ENCODE measurements at places on chromosomes 12 and 14.

DNA sequence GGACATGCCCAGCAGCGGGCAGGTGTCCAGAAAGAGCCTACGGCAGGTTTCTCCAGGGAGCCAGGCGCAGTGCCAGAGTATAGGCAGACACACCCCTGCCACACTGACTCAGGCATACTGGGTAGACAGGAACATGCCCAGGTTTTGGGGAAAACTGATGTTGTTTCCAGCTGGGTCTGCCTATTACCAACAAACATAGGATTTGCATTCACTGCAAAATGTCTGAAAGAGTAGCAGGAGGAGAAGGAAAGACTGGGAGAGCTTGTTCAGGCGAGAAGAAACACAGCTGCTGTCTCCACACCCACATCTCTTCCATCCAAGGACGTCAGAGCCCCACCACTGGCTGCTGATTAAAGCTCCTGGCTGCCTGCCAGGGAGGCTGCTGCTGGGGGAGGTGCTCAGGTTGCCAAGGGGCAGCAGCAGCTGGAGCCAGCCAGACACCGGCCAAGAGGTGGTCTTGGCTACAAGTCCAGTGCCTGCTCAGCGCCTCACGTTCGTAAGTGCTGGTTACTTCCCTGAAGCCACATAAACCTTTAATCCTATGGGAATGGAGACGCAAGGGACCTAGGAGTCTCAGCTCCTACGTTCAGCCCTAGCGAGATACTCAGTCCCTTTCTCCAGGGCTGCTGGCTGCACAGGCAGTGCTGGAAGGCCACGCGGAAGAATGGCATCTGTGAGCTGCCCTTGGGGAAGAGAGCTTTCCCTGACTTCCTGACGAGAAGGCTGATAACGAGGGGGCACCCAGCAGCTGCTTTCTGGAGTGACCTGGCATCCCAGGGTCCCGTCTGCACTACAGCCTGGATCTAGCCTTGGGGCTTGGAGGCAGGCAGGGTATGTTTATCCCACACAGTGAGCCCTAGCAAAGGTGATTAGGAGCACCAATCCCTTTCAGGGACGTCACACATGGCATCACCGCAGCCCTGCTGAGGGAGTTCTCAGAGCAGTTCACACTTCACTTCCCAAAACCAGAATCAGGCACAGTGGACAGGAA lies 58.1 kb downstream of the PLEKHG3 start:
- no peak for DNase-seq

DNA sequence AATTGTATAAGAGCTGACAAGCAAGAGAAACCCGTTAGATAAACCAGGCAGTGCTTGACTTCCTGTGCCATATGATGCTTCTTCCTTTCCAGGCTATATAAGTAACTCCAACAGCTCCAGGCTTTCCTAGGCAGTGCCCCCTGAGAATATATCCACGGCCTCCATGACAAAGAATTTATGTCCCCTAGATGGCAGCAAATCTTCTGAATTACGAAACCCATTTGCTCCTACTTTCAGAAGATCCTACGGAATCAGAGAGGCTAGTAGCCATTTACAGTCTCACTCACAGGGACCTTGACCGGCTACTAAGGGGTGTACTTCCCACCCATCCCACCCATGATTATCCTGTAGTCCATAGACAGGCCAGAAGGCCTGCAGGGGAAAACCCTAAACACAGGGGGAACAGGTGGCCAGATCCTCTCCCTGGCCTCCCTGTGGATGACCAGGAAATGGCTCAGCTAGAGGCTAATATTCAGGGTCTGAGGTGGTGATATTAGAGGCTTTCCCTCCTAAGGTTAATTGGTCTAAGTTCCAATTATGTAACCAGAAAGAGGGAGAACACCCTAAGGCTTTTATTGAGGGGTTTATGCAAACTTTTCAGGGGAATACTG lies 77.2 kb upstream of the DCD start:
- DNase-seq, result no peak

GRCh38 chr12:53059434-53060063 lies 9.7 kb downstream of the TNS2 start:
- DNase-seq, result no peak

- DNase-seq, result no peak
These were observed 32.9 kb downstream of the CALM1 start for GRCh38 chr14:90429754-90430153.

GRCh38 chr14:102736956-102737355 lies 40.3 kb upstream of the TRAF3 start:
- no peak for DNase-seq

GRCh38 chr12:388541-389141 lies 479 bp downstream of the KDM5A start:
- DNase-seq, result peak; percentile 49

DNA sequence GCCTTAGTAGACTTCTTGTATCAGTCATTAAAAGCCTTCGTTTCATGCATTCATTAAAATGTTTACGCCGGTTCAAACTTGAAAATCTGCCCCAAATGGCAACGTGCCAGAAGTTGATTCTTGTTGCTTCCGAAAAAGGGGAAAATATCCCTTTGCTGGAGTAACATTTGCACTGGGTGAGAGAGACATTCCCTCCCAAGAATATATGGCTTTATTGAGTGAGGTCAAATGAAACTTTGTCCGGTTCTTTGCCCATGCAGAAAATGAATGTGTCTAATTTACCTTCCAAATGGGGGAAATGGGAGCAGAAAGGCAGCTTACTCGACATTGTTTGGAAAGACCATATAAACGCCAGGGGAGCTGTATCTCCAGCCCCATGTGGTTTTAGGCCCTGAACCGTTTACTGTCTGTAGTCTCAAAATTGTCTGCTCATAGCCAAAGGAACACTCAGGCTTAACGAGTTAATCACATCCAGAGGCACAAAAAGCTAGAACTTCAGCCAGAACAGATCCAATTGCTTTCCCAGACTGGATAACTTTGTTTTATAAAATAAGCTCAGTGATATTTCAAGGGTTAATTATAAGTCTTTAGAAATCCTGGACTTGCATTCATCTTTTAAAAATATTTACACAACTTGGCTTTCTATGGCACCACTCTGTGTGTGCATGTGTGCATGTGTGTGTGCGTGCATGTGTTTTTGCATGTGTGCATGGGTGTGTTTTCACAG lies 2.9 kb upstream of the EMP1 start:
- DNase-seq, result no peak

- no peak for DNase-seq
These were observed 31.8 kb upstream of the MIS18BP1 start for GRCh38 chr14:45284802-45285201.

DNA sequence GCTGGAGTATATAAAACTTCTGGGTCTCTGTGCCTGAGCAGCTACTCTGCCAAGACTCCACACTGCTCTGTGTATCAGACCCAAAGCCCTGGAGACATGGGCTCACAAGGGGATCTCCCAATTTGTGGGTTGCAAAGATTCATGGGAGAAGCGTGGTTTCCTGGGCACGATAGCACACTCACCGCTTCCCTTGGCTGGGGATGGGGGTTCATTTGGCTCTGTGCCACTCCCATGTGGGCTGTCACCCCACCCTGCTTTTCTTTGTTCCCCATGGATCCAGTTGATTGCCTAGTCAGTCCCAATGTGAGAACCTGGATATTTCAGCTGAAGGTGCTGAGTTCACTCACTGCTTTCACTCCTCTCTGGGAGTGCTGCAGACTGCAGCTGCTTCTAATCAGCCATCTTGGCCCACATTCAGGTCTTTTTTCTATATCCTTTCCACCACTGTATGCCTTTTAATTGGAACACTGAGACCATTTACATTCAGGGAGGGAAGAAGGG lies 40.0 kb upstream of the PCNX4 start:
- no peak for DNase-seq

- DNase-seq, result no peak
These were observed 26.5 kb downstream of the TECPR2 start for GRCh38 chr14:102389246-102389645.

DNA sequence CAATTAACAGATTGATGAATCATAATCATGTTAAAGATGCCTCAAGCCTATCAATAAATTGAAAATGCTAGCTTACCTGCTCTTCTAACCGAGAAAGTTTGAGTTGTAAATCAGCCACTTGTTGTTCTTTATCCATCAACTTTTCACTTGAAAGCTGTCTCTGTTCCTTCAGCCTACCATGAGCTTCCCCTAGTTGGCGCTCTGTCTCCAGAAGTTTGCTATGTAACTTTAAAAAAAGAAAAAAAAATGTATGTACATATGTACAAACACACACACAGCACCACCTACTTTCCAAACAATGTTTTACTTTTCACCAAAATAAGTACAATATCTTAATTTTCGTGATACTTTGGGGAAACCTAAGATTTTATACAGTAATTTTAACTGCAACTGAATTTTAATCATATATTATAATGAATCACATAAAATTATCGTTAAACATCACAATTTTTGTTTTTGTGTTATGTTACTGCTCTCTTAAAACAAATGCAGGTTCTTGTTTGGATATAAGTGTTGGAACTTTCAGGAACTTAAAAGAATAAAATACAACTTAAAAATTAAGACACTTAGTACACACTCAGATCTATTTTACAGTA lies 101.2 kb downstream of the EEA1 start:
- no peak for DNase-seq

DNA sequence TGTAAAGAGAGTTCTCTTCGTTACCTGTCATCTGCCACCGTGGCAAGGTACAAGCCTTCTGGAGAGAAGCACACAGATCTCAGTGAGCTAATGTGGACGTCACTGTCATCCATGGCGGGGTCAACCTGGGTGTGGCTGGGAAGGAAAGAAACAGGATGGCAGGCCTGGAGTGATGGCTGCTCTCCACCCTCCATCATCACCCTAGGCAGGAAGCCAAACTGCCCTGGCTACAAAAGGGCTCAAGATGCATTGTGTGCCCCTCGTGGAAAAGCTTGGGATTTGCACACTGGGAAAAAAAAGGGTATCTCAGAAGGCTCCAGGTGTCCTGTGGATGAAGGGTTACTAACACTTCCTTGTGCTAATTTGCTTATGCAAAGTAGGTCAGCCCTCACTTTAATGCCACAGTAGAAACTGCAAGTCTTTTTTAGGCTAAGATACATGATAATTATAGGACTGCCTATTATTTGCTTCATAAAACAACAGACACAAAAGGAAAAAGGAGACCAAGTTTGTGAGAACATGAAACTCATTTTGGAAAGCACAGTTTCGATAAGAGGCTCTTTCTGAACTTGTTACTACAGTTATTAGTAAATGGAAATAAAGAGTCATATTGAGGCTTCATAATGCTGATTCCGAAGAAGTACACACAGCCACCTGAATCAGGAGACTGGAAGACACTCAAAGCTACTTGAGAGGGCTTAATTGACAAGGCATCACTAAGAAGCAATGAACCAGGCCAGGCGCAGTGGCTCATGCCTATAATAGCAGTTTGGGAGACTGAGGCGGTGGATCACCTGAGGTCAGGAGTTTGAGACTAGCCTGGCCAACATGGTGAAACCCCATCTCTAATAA lies 18.9 kb downstream of the RFC5 start:
- DNase-seq, result no peak

DNA sequence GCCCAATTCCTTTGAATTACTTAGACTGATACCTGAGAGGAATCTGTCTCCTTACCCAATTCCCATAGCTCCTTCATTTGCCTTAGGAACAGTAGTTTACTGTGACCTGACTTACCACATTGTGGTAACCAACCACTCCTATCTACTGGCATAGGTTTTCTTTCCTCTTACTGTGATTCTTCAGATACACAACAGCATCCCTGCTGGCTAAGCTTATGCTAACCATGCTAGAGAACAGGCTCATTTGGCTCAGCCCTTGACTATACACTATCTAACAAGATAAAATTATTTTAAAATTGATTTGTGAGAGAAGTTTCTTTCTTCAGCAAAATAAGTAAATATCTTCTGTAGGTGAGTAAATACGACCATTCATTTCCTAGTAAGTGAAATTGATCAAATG lies 320.4 kb upstream of the DDHD1 start:
- no peak for DNase-seq

GRCh38 chr12:105214670-105215375 lies 21.2 kb downstream of the APPL2 start:
- DNase-seq, result no peak

- no peak for DNase-seq
These were observed 13.2 kb upstream of the BMAL2 start for GRCh38 chr12:27319409-27319808.

DNA sequence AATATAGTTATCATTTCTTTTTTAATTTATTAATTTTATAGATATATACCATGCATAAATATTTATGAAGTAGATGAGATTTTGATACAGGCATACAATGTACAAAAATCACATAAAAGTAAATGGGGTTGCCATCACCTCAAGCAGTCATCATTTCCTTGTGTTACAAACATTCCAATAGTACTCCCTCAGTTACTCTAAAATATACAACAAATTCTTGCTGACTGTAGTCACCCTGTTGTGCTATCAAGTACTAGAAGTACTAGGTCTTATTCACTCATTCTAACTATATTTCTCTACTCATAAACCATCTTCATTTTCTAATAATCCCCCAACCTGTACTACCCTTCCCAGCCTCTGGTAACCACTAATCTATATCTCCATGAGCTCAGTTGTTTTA lies 432.6 kb upstream of the SYT1 start:
- no peak for DNase-seq

GRCh38 chr12:82529101-82529500 lies 157.6 kb upstream of the TMTC2 start:
- no peak for DNase-seq

DNA sequence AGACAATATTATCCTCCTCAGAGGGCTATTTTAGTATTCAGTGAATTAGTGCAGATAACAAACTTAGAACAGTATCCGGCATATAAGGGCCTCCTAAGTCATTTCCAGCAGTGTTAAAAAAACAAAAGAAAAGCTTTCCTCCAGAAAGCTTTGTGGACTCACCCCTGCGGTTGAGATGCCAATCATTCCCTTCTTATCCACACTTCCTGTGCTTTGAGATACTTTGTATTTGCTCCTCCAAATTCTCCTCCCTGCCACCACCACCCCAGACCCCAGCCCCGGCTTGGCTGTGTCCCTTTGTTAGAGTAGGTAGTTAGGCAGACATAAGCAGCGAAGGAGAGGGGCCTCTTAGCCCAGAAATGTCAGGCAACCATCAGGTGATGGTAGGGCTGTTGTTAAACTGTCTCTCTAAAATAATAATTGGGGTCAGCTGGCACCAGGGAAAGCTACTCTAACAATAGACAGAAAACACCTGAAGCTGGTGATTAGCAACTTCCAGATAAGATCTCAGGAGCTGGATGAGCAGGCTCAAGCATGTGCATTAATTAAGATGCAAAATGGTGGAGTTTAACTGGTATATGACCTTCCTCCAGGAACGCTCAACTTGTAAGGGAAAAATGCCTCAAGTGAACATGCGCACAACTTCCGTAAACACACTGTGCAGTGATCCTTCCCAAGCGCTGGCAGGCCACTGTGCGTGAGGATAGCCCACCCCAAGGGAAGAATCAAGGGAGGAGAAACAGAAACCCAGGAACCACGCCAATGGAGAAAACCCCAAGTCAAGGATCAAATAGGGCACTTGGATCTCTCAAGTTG lies 152.1 kb upstream of the EEA1 start:
- no peak for DNase-seq

DNA sequence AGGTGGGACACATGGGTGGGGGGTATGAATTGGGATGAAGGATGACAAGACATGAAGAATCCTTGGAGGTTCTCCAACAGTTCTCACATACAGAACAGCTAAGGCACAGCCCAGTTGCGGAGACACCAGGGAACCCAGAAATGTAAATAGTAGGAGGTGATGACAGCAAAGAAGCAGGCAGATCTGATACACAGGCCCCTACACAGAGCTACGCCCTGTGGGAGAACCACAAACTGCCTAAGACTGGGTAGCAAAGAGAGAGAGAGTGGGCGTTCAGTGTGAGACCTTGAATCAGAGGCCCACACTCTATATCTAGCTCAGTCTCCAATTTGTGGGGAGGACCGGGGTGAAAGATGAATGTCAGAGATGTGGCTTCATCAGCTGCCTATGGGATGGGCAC lies 9.5 kb upstream of the NUMB start:
- no peak for DNase-seq

GRCh38 chr14:33569821-33570687 lies 380.8 kb downstream of the EGLN3 start:
- DNase-seq, result no peak
